ENCODE measurements at places on chromosomes 11 and 22.

DNA sequence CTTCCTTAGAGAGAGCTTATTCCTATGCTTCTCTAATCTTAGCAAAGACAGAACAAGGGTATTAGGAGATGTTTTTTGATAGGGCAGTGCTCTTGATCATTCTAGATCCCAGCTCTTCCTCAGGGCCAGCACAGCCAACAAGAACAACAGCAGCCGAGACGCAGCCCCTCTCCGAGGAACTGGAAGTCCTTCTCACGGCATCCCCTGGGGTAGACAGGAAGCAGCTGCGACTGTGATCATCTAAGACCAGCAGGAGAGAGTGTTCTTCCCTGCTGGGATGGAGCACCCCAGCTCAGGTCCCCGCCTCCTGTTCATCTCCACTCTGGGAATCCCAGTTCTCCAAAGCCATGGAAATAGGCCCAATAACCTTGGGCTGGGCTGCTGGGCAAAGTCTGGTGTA lies 29.6 kb downstream of the IRAG1 start:
- DNase-seq = no peak

DNA sequence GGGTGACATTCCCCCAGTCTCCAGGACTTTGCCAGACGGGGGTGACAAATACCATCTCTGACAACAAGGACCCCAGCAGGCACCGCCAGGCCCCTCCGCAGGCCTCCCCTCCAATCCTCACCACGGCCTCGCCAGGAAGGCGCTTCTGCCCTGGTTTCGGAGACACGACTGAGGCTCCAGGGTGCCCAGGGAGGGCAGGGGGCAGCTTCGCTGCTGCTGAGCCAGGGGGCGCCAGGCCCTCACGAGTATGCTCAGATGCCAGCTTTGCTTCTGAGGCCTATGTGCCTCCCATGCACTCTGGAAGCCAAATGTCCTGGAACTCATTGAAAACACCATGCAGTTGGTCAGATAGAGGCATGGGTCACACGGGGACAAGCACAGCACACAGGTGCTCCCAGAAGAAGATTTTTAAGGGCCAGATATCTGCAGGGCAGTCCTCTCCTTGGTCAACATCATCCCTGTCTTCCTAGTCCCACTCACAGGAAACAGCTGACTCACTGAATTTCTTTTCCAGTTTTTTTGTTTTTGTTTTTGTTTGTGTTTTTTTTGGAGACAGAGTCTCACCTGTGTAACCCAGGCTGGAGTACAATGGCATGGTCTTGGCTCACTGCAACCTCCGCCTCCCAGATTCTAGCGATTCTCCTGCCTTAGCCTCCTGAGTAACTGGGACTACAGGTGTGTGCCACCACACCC lies 19.9 kb downstream of the BID start:
- DNase-seq = no peak

DNA sequence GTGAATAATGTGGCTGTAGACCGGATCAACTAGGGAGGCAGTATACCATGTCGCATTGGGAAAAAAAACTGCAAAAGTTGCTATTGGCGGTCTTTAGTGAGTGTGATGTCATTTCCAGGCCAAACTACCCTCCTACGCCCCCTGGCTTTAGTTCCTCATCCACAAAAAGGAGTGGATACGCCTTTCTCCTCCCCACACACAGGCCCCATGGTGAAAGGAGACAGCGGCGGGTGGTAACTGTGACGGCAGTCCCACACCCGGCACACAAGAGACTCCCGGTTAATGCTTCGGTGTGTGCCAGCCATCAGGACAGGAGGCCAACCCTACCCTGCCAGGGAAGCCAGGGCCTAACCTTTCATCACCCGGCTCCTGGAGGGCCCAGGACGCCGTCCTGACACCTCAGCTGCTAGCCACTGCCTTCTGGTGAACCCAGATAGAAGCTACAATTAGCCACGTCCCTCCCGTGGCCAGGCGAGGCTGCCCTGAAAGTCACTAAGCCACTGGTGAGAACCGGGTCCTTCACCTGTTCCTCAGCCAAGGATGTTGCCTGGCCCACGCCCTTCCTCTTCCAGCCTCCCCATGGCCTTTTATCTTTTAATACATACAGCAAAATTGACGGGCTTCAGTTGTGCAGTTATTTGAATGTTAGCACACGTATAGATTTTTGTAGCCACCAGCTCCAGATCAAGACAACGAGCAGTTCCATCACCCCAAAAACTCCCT lies 10.8 kb downstream of the TP53I11 start:
- no peak for DNase-seq

GRCh38 chr11:65853246-65853979 lies 4.6 kb downstream of the CFL1 start:
- no peak for DNase-seq

DNA sequence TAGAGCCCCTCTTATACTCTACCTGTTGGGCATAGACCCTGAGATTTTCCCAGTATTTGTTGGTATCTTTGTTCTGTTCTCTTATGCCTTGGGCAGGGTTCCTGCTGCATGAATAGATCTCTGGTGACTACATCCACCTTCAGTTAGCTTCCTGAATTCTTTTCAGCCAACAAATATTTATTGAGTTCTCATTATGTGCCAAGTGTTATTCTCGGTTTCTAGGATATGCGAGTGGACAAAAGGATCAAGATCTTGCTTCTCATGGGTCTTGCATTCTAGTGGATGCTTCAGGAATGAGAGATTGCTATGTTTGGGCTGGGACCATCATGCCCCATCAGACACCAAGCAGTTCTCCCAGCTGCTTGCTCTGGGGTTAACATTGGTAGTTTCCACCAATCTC lies 340.0 kb downstream of the METTL15 start:
- no peak for DNase-seq

DNA sequence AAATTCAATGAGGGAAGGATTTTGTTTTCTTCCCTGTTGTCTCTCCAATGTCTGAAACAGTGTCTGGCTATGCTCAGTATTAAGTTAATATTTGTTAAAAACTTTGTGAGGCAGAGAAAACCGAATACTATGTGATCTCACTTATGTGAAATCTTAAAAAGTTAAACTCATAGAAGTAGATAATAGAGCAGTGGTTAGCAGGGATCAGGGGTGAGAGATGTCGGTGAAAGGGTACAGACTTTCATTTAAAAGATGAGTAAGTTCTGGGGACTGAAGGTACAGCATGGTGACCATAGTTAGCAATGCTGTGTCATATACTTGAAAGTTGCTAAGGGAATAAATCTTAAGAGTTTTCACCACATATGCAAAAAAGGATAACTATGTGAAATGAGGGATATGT lies 244.6 kb downstream of the AASDHPPT start:
- DNase-seq = no peak

DNA sequence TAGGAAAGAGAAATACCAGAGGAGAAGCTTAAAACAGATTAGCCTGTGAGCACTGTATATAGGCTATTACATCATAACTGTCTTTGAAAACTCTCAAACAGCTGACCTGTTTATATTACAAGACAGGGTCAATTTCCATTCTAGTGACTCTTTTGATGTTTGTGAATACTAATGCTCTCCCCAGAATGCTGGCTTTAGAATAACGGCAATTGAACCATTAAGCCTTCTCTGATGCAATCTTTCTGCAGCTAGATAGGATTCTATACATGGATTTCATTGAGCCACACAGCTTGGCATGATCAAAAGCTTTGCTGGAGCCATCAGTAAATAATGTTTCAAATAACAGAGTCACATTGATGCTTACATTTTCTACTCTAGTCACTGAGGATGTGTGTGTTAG lies 122.7 kb upstream of the FAT3 start:
- no peak for DNase-seq

Data from NCI-H187 (cell line).